ENCODE measurements at places on chromosomes 4 and X. TPM values are rescaled to one million over a fixed set of nuclear protein-coding genes. Genes with fewer than 3 reads are reported as not detected.

DNA sequence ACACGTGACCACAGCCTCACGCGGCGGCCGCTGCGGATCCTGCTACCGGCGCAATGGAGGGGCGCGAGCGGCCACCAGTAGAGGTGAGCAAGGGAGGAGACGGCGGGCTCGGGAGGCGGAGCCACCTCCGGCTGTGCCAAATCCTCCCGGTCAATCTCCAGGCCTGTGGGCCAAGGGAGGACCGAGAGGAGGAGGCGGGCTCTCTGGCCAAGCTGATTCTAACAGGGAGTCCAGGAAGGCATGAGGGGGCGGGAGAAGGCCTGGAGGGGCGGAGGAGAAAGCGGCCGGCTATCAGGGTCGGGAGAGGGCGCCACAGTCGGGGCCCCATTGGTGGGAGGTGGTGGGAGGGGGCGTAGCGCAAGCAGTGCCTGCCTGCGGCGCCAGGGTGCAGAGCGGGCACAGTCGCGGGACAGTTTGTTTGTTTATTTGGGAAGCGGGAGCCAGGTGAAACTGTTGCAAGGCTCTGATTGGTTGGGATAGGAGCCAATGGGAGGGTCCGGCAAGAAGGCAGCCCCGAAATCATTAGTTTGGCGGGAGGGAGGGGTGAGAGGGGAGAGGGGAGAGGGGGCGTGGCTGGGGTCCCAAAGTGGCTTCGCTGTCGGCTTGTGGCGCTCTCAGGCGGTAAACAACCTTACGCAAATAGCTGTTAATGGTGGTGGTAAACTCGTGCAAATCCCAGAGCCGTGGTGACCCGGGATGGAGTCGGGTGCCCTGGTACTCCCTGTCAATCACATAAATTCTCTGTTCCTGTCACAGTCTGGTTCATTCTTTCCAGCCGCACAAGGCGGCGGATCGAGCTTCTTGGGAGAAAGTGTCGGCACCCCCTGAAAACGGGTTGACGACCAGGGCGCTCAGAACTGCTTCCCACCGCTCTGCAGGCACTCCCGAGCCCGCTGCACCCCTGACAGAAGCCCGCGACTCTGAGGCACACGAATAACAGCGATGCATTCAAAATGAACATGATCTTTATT, at the start of gene IRS4:
TSS of gene IRS4 (minus strand) at position 55 of the 971 bp plus-strand sequence.
- peak; percentile 13 for DNase-seq

- DNase-seq = peak; percentile 3
Measured at GRCh38 chrX:136635235-136635634, 12.7 kb upstream of the CD40LG start.

The BANK1 gene
- total RNA-seq = 0.27 TPM

GRCh38 chr4:44256414-44256813, 192.2 kb downstream of the KCTD8 start:
- DNase-seq = peak; percentile 23

The DRP2 gene
- total RNA-seq = 1.6 TPM

- DNase-seq = no peak
Measured at GRCh38 chr4:110159541-110159940, 38.9 kb downstream of the ELOVL6 start.
